ENCODE measurements at places on chromosomes 11 and 22.
A peak's percentile ranks its signal among the peaks of the same experiment; 100 is the strongest.

DNA sequence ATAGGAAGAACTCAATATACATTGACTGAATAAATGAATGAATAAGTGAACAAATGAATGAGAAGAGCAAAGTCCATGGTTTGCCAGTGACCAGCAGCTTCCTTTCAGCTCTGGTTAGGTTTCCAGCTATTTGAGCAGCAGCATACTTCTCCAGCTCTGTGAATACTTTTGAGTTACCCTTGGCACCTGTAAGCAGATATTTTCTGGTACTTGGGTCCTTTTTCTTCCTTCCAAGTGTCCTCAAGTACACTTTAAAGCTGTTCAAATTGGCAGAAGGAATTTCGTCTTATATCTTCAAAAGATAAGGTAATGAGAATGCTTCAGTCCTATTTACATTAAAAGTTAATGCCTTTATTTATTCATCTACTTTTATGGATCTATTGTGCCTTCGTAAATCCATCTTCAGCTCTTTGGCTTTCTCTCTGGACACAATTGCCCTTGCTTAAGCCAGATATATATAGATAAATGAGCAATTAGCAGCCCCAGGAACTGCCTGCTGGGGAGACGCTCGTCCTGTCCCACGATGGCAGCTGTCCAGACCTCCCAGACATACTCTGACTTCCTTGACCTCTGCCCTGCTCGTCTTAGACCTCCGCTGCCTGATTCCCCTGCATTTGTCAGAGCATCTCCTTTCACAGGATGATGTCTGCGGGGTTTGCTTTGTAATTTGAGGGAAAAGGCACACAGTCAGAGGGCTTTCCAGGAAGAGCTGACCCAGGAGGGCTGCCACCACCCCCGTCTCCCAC, 926.3 kb downstream of the OPCML start:
- DNase-seq = no peak

GRCh38 chr22:40853961-40854360, 2.5 kb downstream of the ST13 start:
- DNase-seq = no peak

DNA sequence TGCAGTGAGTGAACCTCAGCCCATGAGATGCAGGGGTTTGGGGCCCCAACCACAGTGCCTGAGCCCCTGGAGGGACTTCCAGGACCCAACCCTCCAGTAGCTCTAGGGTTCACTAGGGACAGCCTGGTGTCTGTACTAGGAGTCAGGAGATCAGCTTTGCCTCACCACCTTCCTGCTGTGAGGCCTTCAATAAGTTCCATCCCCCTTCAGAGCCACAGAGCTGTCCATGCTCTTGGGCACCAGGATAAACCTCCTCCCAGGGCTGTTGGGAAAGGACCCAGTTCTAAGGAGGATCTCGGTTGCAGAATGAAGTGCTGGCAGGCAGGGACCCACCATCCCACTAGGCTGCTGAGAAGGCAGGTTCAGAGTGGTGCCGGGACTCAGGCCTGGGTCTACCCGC, 9.7 kb downstream of the ARHGEF17 start:
- DNase-seq = no peak

- DNase-seq = no peak
Measured at GRCh38 chr22:20026204-20026908, 5.4 kb downstream of the TANGO2 start.

DNA sequence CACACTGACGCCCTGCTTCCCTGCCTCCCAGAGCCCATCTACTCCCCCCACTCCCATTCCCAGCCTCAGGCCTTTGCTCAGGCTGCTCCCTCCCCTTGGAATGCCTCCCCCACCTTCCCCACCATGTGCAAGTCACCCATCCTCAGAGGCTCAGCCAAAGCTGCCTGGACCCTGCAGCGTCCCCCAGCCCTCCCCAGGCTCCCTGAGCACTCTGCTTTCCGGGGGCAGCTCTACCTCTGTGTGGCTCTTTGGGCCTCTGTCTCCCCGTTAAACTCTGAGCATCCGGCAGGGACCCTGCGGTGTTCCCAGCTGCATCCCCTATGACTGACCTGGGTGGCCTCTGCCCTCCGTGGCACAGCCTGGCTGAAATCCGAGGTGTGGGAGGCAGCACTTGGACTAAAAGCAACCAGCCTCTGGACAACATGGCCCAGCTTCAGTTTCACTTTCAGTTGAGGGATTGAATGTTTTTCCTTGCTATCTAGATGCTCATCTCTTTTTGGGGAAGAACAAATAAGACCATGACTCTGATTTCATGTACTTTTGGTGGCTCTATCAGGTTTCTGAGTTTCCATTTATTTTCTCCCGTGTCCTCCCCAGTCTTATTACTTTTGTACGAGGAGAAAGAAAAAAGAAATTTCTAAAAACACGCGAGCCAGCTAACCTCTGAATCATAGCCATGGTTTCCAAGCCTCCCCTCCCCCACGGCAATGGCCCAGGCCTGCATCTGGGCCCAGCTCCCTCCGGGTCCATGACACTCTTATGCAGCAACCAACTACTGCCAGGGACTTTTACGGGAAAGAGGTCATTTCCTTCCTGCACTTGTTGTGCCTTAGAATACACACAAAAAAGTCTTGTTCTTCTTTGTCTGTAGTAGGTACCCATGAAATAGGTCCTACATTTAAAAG, 3.8 kb downstream of the APOL3 start:
- DNase-seq = peak; percentile 58

GRCh38 chr11:118016104-118016503, 29.9 kb downstream of the IL10RA start:
- DNase-seq = no peak

DNA sequence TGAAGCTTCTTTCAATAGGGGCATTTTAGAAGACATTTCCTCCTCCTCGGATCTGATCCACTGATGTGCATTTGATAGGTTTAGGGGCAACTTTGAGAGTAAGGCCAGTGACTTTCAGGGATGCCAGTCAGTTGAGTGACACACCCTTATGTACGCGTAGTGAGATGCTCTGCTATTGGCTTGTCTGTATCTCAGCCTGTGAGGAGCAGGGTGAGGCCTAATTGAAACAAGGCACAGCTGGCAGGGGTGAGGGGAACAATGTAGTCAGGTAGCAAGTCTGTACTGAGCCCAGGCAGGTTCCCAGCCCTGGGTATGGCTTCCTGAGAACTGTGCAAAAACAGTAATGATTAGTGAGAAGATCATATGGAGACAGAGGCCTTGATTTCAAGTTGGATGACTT, 61.5 kb downstream of the STIM1 start:
- no peak for DNase-seq

DNA sequence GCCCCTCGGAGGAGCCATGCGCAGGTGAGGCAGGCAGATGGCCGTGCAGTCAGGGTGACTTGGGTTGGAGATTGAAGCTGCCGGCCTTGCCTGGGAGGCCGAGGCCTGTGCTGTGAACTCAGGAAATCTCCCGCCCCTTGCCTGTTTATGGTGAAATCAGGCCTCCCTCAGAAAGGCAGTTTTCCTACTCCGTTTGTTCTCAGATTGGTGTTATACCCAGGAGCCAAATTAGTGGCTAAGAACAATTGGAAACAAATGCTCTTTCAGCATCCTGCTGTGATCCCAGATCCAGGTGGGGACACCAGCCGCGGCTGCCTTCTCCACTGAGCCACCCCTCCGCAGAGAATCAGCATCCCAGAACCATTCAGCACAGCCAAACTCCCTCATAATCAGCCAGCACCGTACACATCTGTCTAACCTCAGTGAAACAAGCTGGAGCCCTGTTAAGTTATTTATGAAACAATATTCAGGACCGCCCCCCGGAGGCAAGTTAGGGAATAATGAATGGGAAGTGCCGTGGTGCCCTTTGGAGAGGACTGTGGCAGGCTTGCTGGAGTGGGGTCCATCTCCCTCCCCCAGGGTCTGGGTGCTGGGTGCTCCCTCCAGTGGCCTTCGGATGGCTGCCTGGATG, 60.0 kb downstream of the PKNOX2 start:
- no peak for DNase-seq

GRCh38 chr22:45877036-45877380, 100.0 kb downstream of the WNT7B start:
- no peak for DNase-seq

GRCh38 chr11:118148240-118148639, 4.4 kb downstream of the SCN4B start:
- DNase-seq = no peak

DNA sequence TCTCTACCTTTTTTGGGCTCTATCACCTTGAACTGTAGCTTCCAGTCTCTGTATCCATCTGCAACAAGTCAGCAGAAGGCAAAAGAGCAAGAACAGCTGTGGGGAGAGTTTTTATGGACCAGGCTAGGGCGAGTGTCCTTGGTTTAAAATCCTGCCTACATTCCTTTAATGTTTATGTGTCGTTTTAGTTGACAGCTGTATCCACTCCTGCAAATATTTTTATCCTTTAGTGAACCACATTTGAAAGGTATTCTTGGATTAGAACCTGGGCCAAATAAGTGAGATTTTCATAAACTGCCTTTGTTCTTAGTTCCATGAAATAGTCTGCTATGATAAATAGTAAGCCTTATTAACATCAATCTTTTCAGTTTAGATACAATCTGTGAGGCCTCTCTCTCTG, 712.2 kb downstream of the ETS1 start:
- no peak for DNase-seq

DNA sequence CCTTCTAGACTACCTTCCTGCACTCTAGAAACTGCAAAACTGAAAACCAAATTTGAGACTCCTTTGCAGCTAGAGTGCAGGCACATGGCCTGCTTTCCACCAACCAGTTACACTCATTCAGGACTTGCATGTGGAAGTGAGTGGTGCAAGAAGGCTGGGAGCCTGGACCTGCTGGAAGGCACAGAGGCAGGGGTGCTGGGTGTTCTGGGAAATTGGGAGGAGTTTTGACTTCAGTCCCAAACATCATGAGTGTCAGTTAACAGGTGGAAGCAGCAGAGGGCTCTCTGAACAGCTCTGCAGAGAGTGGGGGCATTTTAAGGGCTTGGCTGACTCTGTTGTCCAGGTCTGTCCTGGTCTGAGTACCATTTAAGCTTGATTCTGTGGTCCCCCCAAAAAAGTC, 49.3 kb upstream of the SYT13 start:
- no peak for DNase-seq

DNA sequence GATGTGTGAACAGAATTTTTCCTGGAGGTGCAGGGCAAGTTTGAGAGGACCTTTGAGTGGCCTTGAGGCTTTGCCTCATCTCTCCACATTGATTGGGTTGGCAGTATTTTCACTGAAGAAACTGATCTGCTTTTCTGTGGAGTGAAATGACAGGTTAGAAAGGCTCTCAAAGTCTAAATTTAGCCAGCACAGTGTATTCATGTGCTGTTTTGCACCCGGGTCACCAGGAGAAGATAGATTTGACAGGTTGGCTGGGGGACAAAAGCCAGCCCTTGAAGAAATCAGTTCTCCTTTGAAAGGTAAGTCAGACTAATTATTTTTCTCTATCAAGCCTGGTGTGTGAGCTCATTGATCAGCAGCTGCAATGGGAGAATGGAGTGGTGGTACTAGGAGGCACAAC, 152.9 kb downstream of the DBX1 start:
- no peak for DNase-seq

- no peak for DNase-seq
Measured at GRCh38 chr11:27443227-27443626, 29.4 kb downstream of the LGR4 start.

DNA sequence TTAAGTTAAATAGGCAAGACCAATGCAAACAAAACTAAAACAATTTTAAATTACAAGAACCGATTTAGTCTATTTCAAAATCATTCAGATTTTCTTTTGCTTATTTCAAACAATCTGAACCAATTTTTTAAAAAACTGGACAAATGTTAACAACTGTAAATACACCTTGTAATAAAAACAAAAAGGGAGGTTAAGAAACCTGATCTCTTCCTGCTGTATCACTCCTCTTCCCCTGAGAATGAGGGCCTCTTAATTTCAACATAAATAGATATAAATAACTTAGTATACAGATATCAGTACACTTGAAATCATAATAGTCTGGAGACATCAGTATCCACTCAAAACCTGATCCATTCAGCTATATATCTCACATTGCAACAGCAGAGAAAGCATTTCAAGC, 346.6 kb downstream of the TTC28 start:
- no peak for DNase-seq

DNA sequence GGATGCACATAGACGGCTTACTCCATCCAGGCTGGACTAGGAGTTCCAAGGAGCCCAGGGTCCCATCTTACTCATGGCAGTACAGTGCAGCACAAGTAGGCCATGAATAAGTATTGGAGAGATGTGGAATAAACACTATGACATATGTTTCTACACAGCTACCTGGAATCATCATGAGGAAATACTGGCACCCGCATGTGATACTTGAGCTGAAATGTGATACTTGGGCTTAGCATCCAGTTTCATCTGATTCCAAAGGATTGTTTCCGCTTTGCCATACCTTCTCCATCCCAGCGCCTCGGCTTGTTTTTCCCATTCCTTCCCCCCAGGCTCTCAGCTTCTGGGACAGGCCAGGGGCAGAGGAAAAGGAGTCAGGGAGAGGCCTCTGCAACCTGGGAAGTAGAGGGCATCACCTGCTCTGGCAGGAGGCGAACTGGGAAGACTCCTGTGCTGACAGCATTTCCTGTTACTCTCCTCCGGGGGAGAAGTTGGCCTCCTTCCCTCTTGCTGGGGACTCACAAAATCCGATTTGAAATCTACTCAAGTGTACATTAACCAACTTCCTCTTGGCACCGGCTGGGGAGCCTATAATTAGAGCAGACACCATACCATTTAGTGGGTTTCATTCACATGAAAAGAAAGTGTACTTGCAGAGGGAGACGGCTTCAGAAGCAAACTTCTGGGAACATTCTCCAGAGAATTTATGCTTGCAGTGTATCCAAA, 187.8 kb downstream of the MIAT start:
- DNase-seq = no peak

GRCh38 chr22:35868938-35869337, 151.3 kb downstream of the APOL5 start:
- DNase-seq = no peak

GRCh38 chr11:10866893-10867331, 9.1 kb upstream of the ZBED5 start:
- DNase-seq = no peak

DNA sequence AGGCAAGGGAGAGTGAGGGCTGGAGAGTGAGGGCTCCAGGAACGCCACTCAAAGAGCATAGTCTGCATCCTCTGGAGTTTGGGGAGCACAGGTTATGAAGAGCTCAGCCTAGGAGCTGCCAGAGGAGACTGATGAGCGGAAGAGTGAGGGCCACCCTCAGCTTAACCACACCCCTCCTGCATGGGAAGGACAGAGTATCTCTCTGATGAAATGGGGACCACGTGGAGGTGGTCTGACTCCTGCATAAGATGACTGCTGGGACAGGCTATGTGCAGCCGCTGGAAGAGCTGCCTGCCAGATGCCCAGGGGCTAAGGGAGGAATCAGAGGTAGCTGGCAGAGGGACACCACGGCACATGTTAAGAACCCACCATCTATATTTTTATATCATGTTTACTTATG, 162.9 kb upstream of the POU2AF2 start:
- no peak for DNase-seq

GRCh38 chr11:65321076-65321475, 6.4 kb downstream of the CDC42EP2 start:
- no peak for DNase-seq

Measured in activated CD4-positive, alpha-beta T cell treated with anti-CD3 and anti-CD28 coated beads, Interleukin-2, amount 10 ng/mL, durations not matched to agents 7 days and 5 days (primary cell).